ENCODE measurements at places on chromosomes 1 and 21.

GRCh38 chr21:30271156-30271555 lies 11.6 kb downstream of the KRTAP24-1 start:
- DNase-seq: no peak

- no peak for DNase-seq
These were observed 325.0 kb upstream of the ESRRG start for GRCh38 chr1:217048104-217048707.

DNA sequence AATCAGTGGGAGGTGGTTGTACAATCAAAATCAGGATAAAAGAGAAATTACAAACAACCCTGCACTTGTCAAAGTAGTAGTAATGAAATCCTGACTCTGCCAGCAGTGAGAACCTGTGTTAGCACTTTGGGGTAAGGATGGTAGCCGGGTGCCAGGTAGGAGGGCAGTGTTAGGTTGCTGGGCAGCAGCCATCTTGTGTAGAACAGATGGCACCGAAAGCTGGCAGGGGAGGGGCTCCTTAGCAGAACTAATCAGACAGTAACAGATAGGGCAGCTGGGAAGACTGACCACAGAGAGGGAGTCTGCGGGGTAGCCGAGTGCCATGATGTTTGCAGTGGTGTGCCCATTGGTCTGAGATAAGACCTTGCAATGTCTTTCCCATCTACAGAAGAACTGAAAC lies 137.3 kb downstream of the SDCCAG8 start:
- DNase-seq: no peak

- DNase-seq: no peak
These were observed 47.1 kb downstream of the CLSTN1 start for GRCh38 chr1:9776685-9777084.

- peak; percentile 70 for DNase-seq
These were observed 72.8 kb downstream of the S1PR1 start for GRCh38 chr1:101309334-101310311.

GRCh38 chr1:65198096-65198495 lies 50.1 kb downstream of the AK4 start:
- DNase-seq: no peak

DNA sequence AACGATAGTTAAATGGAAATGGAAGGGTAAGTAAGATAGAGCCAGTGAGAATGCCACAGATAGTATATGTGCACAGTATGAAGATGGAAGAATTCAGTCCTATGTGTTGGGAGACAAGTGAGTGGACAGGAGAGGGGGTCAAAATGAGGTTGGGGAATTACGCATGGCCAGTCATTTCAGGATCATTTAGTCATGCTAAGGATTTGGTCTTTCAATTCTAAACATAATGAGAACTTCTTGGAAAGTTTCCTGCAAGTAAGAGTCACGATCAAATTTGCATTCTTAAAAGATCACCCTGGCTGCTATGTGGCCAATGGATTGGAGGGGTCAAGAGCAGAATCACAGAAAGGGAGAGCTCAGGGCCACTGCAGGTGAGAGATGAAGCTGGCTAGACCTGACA lies 64.0 kb upstream of the KCNK2 start:
- DNase-seq: no peak

- no peak for DNase-seq
These were observed 34.7 kb upstream of the EXOSC10 start for GRCh38 chr1:11134251-11134897.

GRCh38 chr1:234544087-234544579 lies 65.2 kb upstream of the TARBP1 start:
- DNase-seq: peak; percentile 24

- DNase-seq: no peak
These were observed 78.9 kb upstream of the CTTNBP2NL start for GRCh38 chr1:112317140-112317539.

DNA sequence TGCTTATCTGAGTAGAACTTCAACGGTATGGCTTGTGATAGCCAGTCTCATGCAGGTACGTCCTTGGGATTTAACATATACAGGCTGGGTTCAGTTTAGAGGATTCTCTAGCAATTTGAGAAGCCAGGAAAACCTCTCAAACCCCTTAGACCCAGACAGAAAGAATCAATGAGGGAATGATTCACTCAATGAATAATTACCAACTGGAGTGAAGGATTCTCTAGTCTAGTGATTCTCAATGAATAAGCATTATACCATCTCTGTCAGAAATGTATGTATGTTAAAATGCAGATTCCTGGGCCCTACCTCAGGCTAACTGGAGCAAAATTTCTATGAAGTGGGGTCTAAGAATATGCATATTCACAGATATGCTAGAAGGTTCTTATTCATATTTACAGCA lies 54.5 kb upstream of the APP start:
- no peak for DNase-seq

GRCh38 chr1:15188678-15189077 lies 35.1 kb downstream of the TMEM51 start:
- DNase-seq: no peak

DNA sequence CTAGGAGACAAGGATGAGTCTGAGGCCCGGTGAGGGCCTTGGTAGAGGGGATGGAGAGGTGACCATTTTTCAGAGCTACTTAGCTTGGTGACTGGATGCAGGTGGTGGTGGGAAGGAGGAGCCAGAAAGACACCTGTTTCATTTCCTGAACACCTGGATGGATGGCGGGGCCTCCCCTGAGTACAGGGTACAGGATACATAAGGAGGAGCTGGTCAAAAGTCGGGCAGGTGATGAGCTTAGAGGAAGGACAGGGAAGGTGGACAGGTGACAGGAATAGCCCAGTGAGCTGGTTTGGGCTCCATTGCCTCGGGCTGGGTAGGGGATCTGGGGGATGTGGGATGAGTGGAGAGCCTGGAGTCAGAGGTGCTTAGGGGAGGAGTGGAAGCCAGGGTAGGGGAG lies 6.3 kb downstream of the FAAH start:
- DNase-seq: no peak

- DNase-seq: peak; percentile 3
These were observed 1.1 kb downstream of the ZSWIM5 start for GRCh38 chr1:45205011-45205909.

DNA sequence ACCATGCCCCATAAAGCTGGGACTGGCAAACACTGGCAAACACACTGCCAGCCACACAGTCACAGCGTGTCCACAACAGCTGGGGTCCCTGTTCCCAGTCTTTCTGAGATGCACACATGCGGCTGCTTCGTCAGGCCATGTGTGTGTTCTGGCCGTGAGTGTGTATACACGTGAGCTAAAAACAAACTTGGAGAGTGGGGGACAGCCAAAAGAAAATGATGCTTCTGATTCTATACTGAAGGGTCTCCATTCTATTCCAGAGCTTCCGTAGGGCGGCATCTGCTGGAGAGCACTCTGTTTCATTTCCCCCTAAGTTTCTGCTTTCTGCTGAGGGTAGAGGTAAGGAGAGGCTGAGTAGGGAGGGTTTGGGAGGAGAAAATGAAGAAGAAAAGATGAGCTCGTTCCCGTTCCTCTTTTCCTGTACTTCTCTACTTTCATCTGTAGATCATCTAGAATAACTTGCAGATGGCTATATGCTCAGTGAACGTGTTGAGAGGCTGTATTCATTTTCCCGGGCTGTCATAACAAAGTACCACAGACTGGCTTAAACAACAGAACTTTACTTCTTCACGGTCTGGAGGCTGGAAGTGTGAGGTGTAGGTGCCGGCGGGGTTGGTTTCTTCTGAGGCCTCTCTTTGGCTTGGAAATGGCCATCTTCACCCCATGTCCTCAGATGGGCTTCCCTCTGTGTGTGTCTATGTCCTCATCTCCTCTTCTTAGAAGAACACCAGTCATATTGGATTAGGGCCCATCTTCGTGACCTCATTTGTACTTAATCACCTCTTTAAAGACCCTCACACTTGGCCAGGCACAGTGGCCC lies 151.6 kb downstream of the TOMM20 start:
- no peak for DNase-seq

DNA sequence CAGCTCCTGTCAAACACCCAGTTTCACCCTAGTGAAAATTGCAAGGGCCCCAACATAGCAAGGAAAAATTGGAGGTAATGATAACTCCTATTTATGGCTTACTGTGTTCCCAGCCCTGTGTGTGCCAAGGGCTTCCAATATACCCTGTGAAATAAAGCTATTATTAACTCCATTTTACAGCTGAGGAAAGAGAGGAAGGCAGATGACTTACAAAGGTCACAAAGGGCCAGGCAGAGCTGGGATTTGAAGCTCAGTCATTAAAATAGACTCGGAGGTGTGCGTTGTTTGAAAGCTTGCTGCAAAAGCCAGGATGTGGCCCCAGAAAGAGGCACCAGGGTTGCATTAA lies 20.2 kb upstream of the SDC3 start:
- DNase-seq: no peak

GRCh38 chr1:232508130-232508701 lies 121.7 kb downstream of the SIPA1L2 start:
- DNase-seq: no peak

GRCh38 chr21:36145259-36145658 lies 10.4 kb downstream of the CBR3 start:
- DNase-seq: no peak

DNA sequence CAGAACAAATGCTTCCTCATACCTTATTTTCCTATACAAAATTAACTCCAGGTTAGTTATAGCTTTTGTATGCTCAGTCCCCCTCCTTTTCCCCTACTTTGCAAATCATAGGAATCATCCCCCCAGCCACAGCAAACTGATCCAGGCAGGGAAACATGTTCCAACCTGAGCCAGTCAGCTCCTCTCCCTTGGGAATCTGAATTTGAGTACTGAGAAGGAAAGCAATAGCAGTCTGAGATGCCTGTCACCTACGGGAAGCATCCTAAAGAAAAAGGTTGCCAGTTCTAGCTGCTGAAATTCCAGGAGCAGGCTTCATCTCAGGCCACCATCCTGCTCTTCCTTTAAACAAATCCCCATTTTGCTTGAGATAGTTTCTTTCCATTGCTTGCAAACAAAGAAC lies 6.9 kb downstream of the ADSS2 start:
- DNase-seq: no peak

DNA sequence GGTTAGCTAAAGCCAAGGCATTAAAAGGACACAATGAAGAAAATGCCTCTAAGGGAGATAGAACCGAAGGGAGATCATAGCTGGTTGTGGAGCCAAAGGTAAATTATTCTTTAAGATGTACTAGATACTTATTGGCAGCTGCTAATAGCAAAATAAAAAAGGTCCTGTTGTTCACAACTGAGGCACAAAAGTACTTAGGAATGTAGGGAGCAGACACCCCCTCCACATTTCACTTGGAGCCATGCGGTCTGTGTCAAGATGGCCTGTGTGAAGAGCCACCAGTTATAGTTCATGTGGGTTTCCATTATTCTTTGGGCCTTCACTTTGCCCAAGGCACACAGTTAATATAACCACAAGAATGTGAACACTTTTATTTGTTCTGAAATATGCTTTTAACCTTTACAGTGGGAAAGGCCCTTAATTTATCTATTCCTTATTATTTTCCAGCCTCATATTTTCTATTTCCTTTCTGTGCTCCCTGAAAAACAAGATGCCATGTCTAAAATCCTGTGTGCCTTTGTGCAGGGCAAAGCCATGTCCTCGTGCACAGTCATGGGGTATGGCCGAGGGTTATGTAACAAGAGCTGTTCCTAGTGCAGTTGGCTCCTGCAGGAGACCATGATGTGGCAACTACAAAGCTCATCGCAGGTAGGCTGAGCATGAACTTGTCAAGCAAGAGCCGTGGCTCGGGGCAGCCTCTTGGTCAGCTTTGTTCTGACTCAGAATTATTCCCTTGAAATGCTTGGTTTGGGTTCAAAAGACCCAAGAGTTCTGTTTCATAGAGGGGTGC lies 16.2 kb upstream of the WDR26 start:
- no peak for DNase-seq

DNA sequence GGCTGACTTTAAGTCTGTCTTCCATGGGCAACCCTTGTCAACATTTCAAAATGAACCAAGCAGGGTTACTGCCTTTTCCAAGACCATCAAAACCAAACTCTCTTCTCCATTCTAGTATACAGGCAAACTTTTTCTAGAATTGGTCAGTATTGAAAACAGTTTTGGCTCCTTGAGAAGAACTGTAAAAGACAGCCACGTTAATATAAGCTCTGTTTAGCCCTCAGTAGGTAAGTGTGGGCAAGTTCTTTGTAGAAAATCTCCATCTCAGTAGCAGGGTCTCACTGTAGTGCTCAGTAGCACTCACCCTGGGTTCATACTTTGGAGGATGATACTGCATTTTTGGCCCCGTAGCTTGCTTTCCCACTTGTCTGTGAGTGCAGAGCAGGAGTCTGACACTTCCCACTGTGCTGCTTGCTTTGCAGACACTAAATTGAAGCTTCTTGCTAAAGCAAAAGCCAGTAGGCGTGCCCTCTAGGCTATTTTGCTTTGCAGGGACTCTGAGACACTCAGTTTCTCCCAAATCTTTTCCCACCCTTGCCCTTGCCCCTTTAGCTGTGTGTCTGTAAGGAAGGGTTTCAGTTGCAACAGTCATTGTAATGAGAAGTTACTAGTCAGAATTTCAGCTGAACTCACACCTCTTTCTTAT lies 34.3 kb upstream of the CACYBP start:
- no peak for DNase-seq

GRCh38 chr1:61007534-61008364 lies 74.6 kb upstream of the NFIA start:
- DNase-seq: no peak

DNA sequence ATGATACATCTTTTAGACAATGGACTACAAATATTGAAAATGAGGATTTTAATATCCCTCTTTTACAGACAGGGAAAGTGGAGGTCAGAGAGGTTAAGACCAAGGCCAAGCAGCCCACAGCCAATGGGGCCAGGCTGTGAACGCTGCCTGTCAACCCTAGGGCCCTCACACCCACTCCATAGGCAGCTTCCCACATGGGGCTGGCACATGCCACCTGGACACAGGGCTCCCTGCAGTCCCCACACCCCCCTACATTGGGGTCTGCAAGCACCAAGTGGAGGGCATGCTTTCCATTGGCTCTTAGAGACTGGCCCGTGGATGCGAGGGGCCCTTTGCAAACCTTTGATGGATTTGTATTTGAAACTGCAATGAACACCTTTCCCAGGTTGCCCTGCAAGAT lies 348.5 kb upstream of the VAMP3 start:
- no peak for DNase-seq

GRCh38 chr21:14675774-14676530 lies 129.8 kb upstream of the SAMSN1 start:
- no peak for DNase-seq

All from stimulated activated CD4-positive, alpha-beta T cell treated with anti-CD3 and anti-CD28 coated beads, TNF-alpha, amount 100 ng/mL, for 4 hours (primary cell).